ENCODE measurements at places on chromosomes 1 and 21.

DNA sequence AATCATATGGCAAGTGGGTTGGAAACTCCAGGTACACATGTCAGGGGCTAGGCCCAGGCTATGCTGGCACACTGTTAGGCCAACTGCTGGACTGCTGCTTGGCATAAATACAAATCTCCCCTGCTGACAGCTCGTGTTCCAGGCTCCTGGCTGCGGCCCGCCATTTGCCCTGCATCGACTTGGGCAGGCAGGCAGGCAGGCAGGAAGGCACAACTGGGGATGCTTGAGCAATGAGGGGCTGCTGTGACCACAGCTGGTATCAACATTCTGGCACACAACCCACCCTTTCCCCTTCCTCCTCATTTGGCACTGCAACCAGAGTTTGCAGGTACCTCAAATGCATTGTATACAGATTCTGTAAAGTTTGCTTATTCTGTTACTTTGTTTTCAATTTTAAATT lies 53.2 kb downstream of the SAMSN1 start:
- DNase-seq = no peak

DNA sequence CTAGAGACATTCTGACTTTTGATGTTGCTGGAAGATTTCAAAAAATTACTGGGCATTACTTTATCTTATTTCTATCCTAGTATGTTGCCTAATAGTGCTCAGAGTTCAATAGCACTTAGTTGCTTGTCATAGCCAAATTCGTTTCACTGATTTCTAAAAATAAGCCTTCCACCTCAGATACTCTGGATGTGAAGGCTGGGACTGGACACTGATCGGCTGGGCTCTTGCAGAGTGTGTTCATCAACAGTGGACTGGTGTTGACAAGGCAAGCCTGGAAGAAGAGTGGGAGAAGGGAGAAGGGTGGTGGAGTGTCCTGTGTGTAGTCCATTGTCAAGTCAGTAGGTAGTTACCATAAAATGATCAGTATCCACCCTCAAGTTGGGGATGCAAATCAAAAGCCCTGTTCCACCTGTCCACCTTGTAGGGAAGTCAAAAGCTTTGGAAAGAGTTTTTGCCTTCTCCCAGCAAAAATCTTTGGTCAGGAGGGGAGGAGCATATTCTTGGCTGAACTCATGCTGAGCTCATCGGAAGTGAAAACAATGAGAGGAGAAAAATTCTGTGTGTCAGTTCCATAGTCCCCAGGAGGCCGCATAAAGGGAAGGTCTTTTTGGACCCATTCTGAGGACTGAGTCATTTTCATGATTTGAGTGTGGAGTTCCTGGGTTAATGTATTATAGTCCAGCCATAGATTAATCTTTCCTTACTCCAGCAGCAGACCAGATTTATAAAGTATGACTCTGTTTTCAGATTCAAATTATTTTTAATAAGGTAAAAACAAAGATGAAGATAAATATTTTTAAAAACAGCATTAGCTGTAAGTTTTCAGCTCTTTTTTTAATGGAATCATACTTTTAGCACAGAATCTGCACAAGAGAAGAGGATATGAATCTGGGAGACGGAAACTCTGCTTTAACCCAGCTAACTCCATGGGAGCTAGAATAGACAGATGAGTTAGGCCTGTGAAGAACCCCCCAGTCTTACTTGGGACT lies 99.5 kb upstream of the BMP8A start:
- DNase-seq = no peak

GRCh38 chr21:17775431-17776126 lies 43.6 kb downstream of the C21orf91 start:
- no peak for DNase-seq

GRCh38 chr1:205062319-205062718 lies 19.3 kb downstream of the CNTN2 start:
- no peak for DNase-seq
